ENCODE measurements at places on chromosomes 11 and 22.

- H3K4me3 ChIP-seq, result no peak overlapping the region
- peaks cover 12% of the 10 kb centered on the region for H3K36me3 ChIP-seq
- no peak for DNase-seq
Observed at GRCh38 chr11:113317339-113317738, 3.0 kb downstream of the TTC12 start.

GRCh38 chr11:126488591-126489370, 133.3 kb downstream of the ST3GAL4 start:
- no peaks in the 10 kb centered on the region for H3K4me1 ChIP-seq
- no peak overlapping the region for H3K4me3 ChIP-seq
- no peaks in the 10 kb centered on the region for H3K27me3 ChIP-seq
- no peak overlapping the region for H3K27ac ChIP-seq

DNA sequence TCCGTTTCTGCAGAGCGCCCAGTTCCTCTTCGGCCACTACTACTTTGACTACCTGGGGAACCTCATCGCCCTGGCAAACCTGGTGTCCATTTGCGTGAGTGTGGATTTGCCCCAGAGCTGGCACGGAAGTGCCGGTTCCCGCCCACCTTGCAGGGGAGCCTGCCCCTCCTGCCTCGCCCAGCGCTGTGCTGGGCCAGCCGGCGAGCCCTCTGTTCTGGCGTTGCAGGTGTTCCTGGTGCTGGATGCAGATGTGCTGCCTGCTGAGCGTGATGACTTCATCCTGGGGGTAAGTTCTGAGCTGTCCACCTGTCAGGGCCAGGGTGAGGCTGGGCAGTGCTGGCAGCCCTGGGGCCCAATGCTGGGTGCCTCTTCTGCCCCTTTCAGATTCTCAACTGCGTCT, 29.8 kb downstream of the TPCN2 start:
- H3K36me3 ChIP-seq, result peaks cover 47% of the 10 kb centered on the region
- no peak for DNase-seq
- H3K27me3 ChIP-seq, result no peaks in the 10 kb centered on the region
- H3K4me3 ChIP-seq, result no peak overlapping the region

- no peaks in the 10 kb centered on the region for H3K4me1 ChIP-seq
- H3K36me3 ChIP-seq, result no peaks in the 10 kb centered on the region
- DNase-seq, result no peak
- no peak overlapping the region for H3K4me3 ChIP-seq
- no peak overlapping the region for H3K27ac ChIP-seq
Observed at GRCh38 chr22:49551897-49552614, 275.6 kb downstream of the BRD1 start.

GRCh38 chr22:44639891-44640617, 62.0 kb upstream of the PRR5 start:
- peaks cover 2% of the 10 kb centered on the region for H3K27me3 ChIP-seq
- H3K4me1 ChIP-seq, result no peaks in the 10 kb centered on the region
- no peaks in the 10 kb centered on the region for H3K36me3 ChIP-seq
- DNase-seq, result no peak

DNA sequence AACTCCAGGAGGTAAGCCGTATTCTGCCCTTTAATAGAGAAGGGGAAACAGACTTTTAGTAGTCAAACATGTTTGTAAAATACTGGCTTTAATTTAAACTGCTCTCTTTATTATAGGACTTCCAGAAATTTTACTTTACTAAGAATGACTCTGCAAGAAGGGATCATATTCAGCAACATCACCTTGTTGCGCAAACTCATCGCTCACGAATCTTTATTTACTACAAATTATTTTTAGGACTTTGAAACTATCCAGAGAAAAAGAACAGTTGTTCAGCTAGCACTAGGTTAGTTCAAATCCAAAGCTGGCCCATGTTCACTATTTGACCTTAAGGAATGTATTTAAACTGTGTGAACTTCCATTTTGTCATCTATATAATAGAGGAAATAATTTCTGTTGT, 498.3 kb upstream of the TENM4 start:
- H3K4me3 ChIP-seq, result no peak overlapping the region
- H3K36me3 ChIP-seq, result no peaks in the 10 kb centered on the region
- H3K4me1 ChIP-seq, result no peaks in the 10 kb centered on the region
- DNase-seq, result no peak

Measured in lung (tissue), 17 donors.